ENCODE measurements at places on chromosomes 4 and X. TPM values are rescaled to one million over a fixed set of nuclear protein-coding genes. Genes with fewer than 3 reads are reported as not detected.

GRCh38 chr4:80500613-80501012, 165.1 kb downstream of the CFAP299 start:
- DNase-seq, result no peak

DNA sequence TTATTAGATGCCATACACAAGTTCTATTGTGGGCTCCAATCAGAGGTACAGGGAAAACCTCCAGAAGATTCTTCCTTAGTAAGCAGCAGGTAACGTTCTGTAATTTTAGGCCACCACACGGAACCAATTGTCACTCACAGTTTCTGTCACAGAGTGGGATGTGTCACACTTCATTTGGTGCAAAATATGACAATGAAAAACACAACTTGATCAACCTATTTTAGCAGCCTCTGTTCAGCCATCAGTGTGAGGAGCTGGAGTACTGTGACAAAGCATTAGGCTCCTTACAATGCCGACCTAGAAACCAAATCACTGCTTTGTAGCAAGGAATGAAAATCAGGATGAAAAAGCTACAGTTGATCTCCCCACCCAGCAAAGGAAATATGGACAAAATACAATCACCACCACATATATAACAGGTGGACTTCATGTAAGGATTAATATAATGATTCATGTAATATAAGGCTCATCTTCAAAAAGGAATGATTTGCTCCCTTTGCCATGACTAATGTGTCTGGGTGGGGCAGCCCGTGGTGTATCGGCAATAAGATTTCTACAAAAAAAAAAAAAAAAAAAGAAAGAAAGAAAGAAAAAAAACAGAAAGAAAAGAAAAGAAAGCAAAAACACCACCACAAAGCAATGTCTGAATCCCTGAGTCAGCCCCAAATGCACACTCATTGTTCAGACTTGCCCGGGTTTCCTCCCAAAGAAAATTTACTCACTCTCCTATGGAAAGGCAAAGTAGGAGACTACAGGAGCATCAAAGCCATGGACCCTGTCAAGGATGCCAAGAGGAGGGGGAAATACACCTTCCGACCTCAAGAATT, 36.0 kb downstream of the SLC9A7 start:
- DNase-seq, result no peak

DNA sequence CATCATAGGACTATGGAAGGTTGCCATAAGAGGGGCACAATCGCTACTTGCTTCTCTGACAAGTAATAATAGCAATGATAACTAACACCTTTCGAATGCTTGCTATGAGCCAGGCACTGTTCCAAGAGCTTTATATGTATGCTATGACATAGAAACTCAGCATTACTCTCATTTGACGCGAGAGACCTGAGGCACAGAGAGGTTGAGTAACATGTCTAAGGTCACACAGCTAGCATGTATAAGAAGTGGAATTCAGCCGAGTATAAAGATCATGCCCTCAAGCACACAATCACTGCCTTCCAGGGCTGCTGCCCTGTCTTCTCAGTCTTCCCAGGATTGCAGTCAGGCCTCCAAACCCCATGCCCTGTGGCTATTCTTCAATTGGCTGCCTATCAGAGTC, 19.5 kb downstream of the PJA1 start:
- DNase-seq, result no peak

GRCh38 chr4:168666531-168666930, 169.7 kb downstream of the PALLD start:
- DNase-seq, result no peak

DNA sequence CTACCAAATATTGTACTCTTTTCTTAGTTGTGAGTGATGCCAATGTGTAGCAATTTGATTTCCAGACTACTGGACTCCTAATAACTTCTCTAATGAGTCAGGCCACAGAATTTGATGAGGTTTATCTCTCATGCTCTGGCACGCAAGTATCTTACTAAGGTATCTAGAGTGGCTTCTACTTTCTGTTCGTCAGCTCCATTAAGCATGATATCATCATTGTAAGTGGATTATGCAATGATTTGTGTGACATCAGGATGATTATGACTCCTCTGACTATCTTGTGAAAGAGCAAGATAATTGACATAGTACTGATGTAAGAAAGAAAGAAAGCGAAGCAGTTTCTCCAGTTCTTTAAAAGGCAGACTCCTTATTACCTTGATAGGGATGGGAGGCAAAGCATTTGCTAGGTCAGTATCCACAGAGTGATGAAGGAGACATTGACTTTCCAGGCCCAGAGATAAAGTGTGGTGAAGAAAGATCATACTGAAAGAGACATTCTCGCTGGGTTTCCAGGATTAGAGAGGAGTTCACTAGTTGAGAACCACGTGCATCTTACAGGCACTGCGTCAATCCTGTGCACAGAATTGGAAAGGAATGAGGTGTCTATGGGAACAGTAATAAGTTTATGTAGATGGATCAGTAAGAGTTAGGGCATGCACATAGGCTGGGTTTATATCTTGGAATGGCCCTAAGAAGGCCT, 161.9 kb upstream of the STK26 start:
- no peak for DNase-seq

DNA sequence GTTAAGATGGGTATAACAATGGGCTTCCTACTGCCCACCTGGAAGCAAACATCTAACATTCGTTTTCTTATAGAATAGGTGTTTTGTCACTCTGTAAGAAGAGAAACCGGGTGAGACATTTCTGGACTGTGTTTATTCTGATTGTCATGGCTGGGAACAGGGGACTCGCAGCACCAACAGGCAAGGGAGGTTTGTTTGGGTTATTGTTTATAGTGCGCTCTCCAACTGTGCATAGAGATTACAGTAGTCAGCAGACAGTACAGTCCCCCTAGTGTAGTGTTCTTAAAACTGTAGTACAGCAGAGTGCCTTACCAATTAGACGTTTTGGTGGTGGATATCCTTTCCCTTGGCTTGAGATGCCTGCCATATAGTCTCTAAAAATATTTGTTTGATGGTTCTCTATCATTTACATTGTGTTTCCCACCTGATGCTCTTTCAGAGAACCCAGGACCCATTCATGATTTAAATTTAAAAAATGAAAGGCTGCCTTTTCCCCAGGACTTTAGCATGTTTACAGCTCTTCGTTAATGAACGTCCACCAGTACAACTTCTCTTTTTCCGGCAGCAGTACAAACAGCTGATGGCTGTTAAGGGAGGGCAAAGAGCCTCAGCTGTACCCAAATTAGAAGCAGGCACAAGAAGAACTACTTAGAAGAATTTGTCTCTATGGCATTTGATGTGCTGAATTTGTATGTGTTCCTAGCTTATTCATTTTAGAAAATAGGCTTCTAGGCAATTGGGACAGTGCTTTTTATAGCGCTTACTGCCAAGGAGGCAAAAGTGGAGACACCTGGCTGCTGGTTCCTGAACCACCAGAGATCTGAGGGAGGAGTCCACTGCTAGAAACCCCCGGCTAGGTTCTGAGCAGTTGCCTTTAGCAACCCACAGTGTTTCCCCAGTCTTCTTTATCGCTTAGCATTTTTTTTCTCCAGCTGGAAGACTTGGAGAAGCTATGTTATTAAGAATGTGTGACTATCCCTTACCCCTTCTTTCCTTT, 1.0 kb upstream of the RNF150 start:
- DNase-seq, result no peak

GRCh38 chr4:123966990-123967769, 570.6 kb downstream of the SPRY1 start:
- DNase-seq, result no peak

GRCh38 chr4:139229534-139230039, 50.4 kb downstream of the MGARP start:
- DNase-seq, result no peak

- DNase-seq, result no peak
These were observed 154.5 kb upstream of the GALNT7 start for GRCh38 chr4:173014113-173014558.

DNA sequence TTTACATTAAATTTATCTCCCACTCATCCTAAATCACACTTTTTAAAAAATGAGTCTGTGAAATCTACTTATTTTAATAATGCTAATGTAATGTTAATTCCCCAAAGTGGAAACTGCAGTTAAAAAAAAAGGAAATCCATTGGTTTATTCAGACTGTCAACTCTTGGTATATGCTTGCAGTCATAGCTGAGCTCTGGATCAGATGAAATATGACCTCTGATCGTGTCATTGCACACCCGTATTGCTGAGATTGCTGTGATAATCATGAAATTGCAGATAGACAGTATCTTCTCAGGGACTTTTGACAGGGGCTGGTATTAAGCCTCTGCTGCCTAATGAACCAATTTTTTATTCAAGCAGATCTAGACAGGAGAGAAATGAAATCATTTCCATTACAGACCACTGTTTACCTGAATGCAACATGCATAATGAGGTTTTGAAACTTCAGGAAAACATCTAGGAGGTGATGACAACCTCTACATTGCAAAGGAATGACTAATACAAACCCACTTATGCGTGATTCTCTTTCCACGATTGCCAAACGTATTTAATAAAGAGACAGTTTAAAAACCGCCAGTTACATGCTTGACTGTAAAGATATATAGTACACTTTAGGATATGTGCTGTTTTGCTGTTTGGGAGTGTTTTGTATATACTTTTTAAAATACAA, 138.3 kb upstream of the PUDP start:
- DNase-seq, result no peak

GRCh38 chrX:40329616-40330015, 231.9 kb upstream of the BCOR start:
- DNase-seq, result no peak

DNA sequence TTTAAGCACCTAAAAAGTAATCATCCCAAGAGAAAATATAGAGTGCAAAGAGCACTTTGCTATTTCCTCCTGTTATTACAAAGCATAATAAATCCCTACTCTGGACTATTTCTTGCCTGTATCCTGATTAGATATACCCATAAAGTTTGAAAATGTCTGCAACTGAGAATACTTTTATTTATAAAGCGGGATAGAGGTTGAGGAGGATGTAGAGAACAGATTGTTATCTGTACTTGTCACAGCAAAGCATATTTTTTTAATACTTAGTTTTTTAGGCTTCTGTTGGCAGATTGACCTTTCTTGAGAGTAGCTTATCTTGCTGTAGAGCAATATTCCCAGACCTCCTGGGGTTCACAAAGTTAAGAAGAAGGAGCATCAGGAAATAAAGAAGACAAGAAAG, 396.1 kb downstream of the KCNIP4 start:
- DNase-seq, result no peak

GRCh38 chr4:25128671-25129070, 31.6 kb downstream of the SEPSECS start:
- no peak for DNase-seq

The ZAR1 gene
- not detected for total RNA-seq

The HERC5 gene
- total RNA-seq, result 2.3 TPM

DNA sequence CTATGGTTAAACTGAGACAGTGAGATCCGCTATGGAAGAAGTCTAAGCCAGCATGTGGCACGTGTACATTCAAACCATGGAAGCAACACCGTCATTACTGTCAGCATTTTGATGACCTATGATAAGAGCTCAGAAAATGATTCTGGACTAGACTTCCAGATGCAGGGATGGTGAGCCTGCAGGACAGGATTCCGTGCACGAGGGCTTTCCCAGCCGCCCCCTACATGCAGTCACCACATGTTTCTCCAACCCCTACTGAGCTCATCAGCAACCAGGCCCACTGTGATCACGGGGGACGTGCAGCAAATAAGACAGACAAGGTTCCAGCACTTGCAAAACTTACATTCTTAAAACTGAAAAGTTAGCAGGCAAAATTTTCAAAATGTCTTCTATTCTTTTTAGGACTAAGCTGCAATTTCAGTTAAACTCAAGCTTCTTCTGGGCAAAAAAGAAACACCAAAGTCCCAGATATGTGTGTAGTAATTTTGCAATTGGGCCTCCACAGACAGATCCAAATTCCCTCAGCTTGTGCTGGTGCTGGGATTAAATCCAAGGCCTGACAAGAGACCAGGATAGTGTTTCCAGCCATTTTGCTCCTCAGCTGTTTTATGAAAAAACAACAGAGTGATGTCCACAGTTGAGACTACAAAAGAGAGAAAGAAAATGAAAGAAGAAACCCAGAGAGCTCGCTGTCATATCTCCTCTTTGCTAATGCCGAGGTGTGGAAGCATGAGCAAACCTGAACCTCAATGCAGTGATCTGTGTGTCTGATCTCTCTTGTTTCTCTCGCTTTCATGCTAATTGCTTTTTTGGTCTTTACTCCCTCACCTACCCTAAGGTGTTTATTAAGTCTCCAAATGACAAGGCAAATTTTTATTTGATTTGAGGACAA, 118.2 kb downstream of the AFAP1 start:
- DNase-seq, result no peak

GRCh38 chrX:114973013-114973412, 44.4 kb downstream of the IL13RA2 start:
- no peak for DNase-seq

- no peak for DNase-seq
These were observed 75.1 kb downstream of the SLC2A9 start for GRCh38 chr4:9946170-9946569.

DNA sequence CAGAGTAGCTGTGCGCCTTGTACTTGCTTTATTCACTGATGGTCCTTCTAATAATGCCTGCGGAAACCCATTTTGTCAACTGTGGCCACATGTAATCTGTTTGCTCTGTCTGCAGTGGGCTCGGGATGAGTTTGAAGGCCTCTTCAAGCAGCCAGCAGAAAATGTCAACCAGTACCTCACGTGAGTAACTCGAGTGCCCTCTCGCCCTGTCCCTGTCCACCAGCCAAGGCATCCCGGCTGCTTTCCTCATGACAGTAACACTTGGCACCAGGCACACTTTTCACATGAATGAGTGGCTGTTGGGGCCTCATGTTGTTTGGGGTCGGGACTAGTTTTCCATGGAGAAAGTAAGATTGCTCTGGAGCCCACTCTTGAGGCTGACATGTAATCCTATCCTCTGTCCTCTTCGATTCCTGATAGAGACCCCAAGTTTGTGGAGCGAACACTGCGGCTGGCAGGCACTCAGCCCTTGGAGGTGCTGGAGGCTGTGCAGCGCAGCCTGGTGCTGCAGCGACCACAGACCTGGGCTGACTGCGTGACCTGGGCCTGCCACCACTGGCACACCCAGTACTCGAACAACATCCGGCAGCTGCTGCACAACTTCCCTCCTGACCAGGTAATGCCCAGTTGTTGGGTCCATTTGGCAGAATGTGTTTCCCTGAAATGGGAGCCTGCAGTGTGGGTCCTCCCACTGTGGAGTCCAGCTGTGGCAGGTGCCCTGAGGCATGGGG, 8.8 kb upstream of the CDK16 start:
- no peak for DNase-seq

The RADX gene
- total RNA-seq, result 1.8 TPM

- DNase-seq, result no peak
These were observed 30.9 kb downstream of the CXorf58 start for GRCh38 chrX:23938690-23939089.

Data from right atrium auricular region (tissue), 2 donors.